Stimulated activated CD4-positive, alpha-beta T cell treated with anti-CD3 and anti-CD28 coated beads, Interleukin-1b, Interleukin-23, amount 100 ng/mL, for 1 hour (primary cell): ENCODE measurements at places on chromosomes 1 and 21.

DNA sequence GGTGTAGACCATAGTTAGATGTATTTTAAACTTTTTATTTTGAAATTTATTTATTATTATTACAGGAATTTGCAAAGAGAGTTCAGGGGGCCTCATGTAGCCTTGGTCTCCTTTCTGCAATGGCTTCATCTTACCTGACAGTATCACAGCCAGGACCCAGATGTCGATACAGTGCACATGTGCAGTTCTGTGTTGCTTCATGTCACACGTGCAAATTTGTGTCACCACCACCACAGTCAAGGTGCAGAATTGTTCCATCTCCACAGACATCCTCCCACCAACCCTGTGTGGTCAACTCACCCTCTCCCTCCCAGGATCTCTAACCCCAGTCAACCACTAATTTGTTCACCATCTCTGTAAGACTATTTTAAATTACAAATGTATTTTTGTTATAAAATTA lies 184.5 kb downstream of the CAMTA1 start:
- DNase-seq: no peak

- no peak for DNase-seq
Measured at GRCh38 chr1:67031121-67031858, 22.7 kb downstream of the SLC35D1 start.

- DNase-seq: no peak
Measured at GRCh38 chr1:109369167-109369746, 28.5 kb downstream of the SORT1 start.

GRCh38 chr1:20413776-20414140 lies 72.3 kb downstream of the CAMK2N1 start:
- no peak for DNase-seq

- DNase-seq: peak; percentile 60
Measured at GRCh38 chr1:203765029-203765837, at the start of gene LAX1. LAX1 (plus strand) TSS chr1:203765183; CDS start chr1:203765566, 383 bp downstream.

GRCh38 chr1:151012684-151013471 lies 4.6 kb downstream of the PRUNE1 start:
- DNase-seq: no peak

DNA sequence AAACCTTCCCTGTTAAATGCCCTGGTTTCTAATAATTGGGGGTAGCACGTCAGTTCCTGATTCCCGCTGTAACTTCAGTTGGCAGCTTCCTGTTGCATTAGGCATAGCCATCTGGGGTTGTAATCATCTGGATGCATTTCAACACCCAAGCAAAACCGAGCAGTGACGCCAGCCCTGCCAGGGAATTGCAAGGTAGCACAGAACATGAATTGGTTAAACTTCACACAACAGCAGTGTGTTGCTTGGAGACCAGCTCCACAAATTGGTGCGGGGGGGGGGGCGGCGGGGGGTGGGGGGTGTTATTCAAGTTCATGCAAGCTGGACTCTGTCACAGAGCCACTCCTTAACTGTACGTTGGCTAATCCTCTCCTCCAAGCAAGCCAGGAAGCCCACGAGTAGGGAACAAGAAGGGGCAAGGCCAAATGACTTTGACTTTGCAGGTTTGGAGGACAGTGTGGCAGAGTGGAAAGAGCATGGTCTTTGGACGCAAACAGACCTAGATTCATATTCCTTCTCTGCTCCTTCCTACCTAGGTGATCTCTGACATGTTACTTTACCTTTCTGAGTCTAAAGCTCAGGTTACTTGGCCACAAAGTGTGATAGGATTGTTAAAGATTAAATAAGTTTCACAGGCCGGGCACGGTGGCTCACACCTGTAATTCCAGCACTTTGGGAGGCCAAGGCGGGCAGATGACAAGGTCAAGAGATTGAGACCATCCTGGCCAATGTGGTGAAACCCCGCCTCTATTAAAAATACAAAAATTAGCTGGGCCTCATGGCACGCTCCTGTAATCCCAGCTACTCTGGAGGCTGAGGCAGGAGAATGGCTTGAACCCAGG lies 4.7 kb downstream of the LAX1 start:
- DNase-seq: no peak

- DNase-seq: no peak
Measured at GRCh38 chr1:29119121-29119929, 4.4 kb downstream of the TMEM200B start.

DNA sequence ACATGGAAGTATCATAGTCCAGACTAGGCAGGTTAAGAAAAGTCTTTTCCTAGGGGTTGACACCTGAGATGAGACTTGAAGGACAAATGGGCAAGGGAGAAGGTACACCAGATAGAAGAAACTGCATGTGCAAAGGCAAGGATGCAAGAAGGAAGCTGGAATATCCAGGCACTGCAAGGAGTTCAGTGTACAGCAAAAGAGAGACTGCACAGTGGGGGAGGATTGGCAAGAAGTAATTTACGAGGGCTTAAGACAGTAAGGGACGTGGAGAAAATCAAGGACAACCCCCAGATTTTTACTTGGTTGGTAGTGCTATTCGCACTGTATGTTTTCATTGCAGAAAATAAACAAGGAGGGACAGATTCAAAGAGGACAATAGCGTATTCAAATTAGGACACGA lies 58.5 kb downstream of the DNM3 start:
- DNase-seq: no peak

DNA sequence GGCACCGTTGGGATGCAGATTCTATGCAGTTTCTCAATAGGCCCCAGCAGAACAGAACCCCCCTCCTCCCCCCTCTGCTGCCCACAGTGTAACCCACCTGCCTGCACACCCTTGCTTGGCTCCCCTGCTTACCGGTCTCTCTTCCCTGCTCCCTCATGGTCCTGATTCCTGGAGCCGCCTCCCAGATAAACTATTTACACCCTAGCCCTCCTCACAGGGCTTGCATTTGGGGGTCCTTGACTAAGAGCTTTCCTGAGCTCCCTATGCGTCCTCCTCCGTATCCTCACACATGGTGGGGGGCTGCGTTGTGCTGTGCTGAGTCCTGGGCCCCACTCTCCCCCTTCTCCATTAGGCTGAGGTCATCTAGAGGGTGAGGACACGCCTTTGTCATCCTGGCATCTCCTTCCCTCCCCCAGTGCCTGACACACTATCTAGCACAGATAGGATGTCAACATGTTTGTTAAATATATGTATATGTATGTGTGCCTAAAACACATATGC lies 121.9 kb downstream of the GRIK3 start:
- DNase-seq: no peak

DNA sequence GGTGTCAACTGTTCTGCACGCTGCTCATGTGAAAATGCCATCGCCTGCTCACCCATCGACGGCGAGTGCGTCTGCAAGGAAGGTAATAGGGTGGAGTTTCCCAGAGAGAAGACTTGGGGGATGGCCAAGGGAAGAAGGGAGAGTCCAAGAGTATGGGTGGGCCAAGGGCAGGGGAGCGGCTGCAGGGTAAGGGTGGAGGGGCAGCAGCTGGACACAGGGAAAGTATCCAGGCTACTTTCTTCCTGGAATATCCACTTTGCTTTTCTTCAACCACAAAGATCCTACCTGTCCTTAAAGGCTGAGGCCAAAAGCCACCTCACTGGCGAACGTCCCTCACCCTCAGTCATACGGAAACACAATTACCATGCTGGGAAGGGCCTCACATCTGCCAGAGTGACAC lies 11.5 kb upstream of the LRRC71 start:
- DNase-seq: no peak

- DNase-seq: no peak
Measured at GRCh38 chr1:53367503-53368313, 39.8 kb upstream of the LRP8 start.

GRCh38 chr1:40053138-40053887 lies 12.8 kb downstream of the CAP1 start:
- DNase-seq: no peak

- DNase-seq: no peak
Measured at GRCh38 chr1:112798292-112798691, 83.2 kb upstream of the PPM1J start.

GRCh38 chr1:198620218-198620617 lies 18.6 kb upstream of the PTPRC start:
- no peak for DNase-seq

DNA sequence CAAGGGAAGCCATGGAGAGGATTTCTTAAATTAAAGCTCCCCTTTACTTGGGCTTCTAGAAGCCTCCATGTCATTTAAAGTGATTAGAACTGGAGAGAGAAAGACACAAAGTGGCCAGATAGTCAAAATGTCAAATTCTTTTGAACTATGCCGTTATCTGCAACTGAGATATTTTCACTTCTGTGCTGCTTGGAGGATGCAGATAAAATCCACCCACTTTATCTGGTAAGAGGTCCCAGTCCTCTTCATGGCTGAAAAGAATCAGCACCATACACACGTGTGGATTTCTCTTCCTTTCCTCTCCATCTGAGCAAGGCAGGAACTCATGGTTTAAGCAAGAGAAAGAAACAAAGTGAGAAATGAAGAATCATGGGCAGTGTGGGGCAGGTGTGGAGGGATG lies 276.9 kb upstream of the RUNX1 start:
- no peak for DNase-seq

DNA sequence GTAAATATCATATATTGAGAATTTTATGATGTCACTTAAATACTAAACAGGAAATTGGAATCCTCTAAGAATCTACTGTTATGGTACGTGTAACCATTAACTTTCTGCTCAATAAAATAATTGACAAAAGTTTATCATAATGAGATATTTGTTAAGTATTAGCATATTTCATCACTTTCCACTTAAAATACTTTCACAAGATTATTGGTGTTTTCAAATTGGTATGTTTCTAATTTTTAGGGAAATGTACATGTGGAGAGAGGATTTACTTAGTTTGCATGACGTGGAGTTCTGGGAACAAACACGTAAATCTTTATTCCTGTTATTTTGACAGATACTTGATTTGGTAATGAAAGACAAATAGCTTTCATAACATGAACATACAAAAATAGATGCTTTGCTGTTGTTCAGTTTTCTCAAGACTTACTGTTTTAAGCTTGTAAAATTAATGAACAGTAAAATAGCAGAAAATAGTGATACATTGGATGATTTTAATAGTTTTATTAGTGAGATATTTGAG lies 1.6 kb downstream of the SRSF11 start:
- DNase-seq: no peak

- DNase-seq: no peak
Measured at GRCh38 chr1:230230273-230230672, 163.2 kb downstream of the GALNT2 start.

- no peak for DNase-seq
Measured at GRCh38 chr1:25821630-25822091, 1.9 kb downstream of the MTFR1L start.

- no peak for DNase-seq
Measured at GRCh38 chr21:31443736-31444521, 99.9 kb upstream of the TIAM1 start.

DNA sequence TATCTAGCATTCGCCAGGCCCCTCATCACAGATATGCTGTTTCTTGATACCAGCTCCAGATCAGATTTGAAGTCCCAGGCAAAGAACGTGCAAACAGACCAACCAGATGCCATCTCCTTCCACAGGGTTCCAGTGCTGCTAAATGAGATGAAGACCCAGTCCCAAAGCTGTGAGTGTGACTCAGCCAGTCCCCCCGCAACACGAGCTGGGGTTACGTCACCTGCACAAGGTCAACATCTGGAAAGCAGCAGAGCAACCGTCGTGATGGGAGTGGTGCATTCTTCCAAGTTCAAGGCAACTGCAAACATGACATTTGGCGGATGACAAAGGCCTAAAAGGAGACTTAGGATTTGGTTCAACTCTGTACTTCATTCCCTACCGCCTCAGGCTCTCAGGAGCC lies 69.6 kb upstream of the TIAM1 start:
- no peak for DNase-seq

DNA sequence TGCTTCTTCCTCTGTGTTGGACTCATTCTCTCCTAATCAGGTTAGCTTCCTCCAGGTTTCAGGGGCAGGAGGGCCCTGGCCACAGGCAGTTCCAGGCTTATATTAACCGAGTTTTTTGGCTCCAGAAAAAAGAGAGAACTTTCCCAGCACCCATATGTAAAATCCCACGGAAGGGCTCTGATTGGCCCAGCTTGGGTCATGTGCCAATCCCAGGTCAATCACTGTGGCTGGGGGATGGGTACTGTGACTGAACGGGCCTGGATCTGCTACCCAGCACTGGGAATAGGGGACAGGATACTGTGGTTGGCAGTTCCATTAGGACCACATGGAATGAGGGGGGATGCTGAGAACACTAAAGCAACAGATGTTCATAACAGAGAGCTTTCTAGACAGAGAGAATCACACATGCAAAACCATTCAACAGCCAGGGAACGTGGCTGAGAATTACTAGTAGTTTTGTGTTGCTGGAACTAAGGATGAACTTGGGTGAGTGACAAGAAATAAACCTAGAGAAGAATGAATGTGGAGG lies 51.1 kb upstream of the NEK2 start:
- DNase-seq: no peak

DNA sequence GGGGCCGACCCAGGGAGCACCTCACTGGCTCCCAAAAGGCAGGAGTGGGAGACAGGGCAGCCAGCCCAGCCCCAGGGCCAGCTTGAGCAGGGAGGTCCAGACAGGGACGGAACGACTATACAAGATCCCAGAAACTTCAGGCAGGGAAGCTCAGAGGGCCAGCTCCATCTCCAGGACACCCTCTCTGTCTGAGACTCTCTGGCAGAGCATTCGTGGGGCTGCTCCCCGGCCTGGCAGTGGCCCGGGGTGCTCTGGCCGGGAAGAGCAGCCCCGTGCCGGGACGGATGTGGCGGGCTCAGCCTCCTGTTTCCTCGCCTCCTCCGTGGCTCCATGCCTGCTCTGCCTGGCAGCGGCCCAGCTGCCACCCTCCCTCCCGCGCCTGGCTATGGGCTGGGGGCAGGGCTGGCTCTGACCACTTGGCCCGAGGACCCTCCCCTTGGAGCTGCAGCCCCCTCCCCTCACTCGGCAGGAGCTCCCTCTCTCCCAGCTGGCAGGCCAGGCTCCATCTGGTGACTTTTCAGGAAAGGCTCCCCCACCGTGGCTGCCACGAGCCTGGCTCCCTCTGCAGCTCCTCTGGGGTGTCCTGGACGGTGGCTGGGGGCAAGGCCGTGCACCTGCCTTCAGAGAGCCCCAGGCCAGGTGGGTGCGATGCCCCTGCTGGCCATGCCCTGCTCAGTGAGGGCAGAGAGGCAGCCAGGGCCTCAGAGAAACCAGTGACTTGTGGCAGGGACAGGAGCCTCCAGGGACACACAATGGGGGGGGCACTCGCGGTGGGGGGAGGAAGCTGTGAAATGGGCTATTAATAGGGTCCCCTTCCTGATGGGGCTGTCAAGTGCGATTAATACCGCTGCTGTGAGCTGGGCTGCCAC lies 5.6 kb upstream of the PLCH2 start:
- DNase-seq: no peak

GRCh38 chr1:209398313-209398991 lies 185.1 kb upstream of the CAMK1G start:
- DNase-seq: no peak

GRCh38 chr1:74593887-74594866 lies 79.4 kb downstream of the ERICH3 start:
- DNase-seq: no peak

DNA sequence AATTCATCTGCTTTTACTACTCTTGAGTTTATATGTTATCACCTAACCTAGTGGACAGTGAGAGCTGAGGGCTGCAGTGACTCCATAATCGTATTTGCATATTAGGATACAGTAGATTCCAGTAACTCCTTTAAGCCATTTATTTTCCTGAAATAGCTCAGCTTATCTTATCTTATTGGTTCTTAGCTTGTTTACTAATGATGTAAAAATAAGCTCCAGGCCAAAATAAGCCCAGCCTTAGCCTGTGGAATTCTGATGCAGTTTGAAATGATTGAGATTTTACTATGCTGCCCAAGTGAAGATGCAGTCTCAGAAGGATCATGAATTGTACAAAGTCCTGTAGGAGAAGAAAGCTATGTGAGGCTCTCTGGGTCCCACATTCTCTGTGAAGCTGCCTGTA lies 18.1 kb downstream of the ATP1A1 start:
- DNase-seq: no peak

- DNase-seq: no peak
Measured at GRCh38 chr1:153538315-153538821, 2.4 kb downstream of the S100A5 start.
